Activated T-cell treated with anti-CD3 and anti-CD28 coated beads, Interleukin-2, amount 50 U/mL, for 24 hours (primary cell): ENCODE measurements at places on chromosomes 7 and 10.

- no peak for DNase-seq
These were observed 402.9 kb downstream of the PHF14 start for GRCh38 chr7:11376529-11376928.

- DNase-seq: peak; percentile 66
These were observed 825 bp downstream of the RAB11FIP2 start for GRCh38 chr10:118045837-118046394.

GRCh38 chr7:154750353-154750801, 252.5 kb downstream of the PAXIP1 start:
- DNase-seq: no peak

GRCh38 chr10:88668465-88668864, 4.2 kb downstream of the LIPF start:
- no peak for DNase-seq

DNA sequence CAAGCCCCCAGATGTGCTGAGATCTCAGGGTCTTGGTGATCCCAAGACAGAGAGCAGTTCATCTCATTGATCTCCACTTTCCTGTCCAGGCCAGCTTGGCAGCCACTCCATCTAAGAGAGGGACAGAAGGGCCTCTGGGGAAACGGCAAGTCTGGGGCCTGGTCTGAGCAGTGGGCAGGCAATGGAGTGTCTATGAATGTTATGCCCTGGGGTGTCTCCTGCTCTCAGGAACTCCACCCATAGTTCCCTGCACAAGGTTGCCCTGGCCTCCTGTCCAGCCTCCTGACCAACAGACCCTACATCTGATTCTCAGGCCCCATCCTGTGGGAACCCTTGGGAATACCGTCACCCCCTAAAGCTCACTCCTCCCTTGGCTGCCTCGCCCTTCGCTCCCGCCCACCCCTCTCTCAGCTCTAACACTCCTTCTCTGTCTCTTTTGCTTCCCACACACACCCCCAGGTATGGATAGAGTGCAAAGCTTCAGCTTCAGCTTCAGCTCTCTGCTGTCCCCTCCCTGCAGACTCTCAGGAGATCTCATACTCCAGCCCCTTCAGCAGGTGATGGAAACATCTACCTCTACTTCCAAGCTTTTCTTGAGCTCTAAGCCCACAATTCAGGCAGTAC, 83.0 kb downstream of the HIF1AN start:
- DNase-seq: no peak

GRCh38 chr10:61244261-61244775, 208.9 kb downstream of the TMEM26 start:
- DNase-seq: no peak

DNA sequence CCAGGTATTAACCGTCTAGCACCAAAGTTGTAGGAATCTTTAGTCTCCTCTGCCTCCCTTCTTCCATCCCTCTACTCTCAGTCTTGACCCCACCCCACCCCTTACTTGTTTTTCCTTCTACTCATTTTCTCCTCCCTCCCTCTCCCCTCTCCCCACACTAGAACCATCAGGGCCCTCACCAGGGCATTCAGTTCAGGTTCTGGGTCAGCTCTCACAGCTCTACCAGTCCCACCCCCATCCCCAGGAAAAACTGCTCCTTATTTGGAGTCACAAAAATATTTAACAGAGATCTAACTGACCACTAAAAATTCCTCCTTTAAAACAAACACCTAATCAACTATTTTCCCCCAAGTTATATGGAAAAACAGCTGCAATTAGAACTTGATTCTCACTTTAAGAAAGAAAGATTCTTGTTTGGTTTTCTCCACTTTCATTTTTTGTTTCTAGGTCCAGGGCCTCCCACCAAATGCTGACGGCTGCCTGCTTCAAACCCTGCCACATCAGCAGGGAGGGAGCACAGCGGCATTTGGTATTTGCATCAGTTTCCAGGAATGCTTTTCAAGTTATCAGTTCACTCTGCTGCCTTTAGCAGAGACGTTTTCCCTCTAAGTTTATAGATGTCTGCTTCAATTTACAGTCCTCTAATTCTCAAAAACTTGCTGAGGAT, 2.8 kb upstream of the COL1A2 start:
- DNase-seq: no peak

GRCh38 chr10:69749178-69750010, 52.3 kb upstream of the COL13A1 start:
- no peak for DNase-seq

DNA sequence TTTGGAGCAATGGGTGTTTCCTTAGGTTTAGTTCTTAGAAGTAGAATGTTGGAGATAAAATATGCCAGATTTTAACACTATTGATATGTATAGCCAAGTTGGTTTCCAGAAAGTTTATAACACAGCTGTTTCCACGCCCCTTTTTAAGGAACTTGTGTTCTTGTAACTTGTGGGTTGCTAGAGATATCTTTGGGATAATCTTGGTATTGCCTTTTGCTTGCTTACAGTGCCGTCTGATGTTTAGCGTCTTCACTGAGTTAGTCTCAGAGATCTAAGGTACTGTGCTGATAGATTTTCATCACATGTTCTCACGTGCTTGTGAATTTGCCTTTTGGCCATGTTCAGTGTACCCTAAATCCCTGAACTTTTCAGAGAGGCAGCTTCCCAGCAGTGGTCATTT, 12.4 kb downstream of the TMEM248 start:
- DNase-seq: no peak

GRCh38 chr7:26590709-26591108, 273.7 kb downstream of the SKAP2 start:
- DNase-seq: no peak

GRCh38 chr7:14751461-14751860, 151.1 kb downstream of the DGKB start:
- no peak for DNase-seq

DNA sequence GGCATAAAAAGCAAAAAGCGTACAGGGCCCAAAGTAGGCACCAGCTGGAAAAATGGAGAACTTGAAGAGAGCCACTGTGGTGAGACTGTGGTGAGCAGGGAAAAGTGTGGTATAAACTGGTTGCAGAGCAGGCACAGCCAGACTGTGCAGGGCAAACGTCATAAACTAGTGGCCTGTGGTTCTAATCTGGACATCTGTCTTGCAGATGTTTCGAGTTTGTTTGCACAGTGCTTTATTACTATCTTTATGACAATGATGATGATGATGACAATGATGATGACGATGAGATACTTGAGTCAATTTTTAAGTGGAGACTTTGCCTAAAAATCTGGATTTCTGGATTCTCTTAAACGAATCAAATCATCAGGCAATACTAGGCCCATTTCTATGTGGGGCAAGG, 45.7 kb downstream of the SEMA3C start:
- DNase-seq: no peak

- peak; percentile 79 for DNase-seq
These were observed at the start of gene CALHM2 for GRCh38 chr10:103451831-103452505. CALHM2 (minus strand) TSS chr10:103452370; CDS start chr10:103449941, 2,429 bp downstream.

GRCh38 chr10:89615112-89615511, 29.9 kb downstream of the PANK1 start:
- no peak for DNase-seq

- DNase-seq: no peak
These were observed 14.8 kb upstream of the ANKRD1 start for GRCh38 chr10:90935581-90936275.

DNA sequence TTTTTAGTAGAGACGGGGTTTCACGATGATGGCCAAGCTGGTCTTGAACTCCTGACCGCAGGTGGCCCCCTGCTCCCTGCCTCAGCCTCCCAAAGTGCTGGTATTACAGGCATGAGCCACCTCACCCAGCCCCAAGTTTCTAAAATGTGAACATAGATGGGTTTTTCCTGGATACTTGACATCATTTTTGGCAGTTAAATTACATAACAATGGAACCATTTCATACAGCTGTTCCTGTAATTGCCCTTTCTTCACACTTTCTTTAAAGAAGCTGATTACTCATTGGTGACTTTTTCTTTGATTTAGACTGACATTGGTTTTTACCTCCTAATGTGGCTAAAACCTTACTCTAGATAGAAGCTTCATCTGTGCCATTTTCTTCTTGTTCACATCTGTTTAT, 5.9 kb downstream of the ZKSCAN1 start:
- DNase-seq: no peak

DNA sequence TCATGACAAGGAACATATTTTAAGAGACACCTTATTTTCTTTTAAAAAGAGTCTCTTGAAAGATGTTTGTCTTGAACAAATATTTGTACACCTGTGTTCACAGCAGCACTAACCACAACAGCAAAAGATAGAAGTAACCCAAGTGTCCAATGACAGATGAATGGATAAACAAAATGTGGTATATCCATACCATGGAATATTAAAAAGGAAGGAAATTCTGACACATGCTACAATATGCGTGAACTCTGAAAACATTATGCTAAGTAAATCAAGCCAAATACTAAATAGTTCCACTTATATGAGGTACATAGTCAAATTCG, 17.8 kb downstream of the SGMS1 start:
- no peak for DNase-seq

DNA sequence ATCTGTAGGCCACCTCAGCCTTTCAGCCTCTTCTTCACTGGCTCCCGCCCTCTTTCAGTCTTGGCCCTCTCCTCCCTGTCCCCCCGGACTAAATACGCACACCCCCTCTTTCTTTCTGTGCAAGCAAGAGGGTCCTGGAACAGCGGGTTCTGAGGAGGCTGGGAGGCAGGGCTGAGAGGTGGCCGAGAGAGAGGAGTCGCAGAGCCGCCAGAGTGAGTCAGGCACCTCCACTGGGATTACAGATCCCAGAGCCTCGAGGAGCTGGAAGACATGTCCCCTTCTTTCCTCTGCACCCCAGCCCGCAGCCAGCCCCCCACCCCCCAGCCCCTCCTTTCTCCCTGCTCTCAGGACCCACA, 182 bp downstream of the CCDC136 start:
- no peak for DNase-seq

DNA sequence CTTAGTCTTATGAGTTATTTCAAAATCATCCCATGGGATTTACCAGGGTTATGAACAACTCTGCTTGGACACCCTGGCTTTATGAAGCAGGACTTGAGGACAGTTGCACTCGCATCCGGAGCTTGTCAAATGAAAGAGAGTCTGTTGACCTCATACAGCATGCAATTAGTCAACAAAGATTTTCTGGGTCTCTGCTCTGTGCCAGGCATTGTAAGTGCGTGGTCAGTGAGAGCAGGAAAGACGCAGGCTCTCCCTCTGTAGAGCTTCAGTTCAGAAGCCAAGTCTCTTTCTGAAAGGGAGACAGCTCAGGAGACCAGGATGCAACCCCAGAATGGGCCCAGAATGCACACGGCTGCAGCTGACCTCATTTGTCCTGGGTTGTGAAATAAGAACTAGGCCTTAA, 45.5 kb upstream of the DMBT1 start:
- no peak for DNase-seq

DNA sequence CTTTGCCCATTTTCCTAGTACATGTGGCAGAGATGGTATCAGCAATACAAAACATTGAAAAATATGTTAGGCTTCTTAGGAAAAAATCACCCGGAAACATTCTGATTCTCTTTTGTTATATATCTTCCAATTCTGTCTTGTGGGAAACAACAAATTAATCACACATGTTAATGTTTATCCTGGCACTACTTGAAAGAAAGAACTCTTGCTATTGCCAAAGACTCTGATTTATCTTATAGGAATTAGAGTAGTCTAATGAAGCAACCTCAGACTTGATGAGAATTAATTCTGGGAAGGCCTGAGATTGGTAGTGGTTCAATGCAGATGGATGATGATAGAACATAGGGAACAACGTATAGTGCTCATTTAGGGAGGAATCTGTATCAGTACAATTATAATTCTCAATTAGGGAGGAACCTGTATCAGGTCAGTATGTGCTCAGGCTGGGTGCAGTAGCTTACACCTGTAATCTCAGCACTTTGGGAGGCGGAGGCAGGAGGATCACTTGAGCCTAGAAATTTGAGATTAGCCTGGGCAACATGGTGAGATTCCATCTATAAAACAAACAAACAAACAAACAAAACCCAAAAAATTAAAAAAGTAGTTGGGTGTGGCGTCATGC, 50.7 kb downstream of the TAS2R16 start:
- DNase-seq: no peak

DNA sequence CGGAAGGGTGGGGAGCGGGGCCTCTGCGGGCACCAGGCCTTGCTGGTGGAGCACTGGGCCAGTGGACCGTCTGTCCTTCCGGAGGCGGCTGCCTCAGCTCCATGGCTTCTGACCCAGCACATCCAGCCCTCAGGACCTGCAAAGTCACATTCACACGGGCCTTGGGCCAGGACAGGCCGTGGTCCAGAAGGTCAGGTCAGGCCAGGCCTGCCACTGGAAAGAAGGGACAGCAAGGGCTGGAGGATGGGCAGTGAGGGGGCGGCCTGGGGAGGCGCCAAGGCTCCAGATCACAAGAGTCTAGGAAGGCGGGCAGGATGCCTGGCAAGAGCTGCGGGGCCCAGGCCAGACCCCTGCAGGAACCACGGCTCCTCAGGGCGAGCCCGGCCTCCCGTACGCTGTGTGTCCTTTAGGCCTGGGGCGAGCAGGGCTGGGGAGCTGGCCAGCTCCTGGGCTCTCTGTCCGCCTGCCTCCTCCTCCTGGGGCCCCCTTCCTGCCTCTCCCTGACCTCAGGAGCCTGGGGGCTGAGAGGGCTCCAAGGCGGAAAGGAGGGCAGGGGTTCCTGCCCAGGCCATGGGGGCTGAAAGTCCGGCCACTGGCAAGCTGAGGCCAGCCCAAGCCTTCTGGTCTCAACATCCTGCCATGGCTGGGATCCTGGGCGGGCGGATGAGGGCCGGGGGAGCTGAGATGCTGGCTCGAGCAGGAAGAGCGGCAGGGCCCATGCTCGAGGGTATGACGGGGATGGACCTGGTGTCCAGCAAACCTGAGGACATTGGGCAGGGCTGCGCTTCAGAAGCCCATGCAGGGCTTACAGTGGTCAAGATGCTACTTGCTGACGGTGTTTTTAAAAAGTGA, 225.8 kb downstream of the ELFN1 start:
- DNase-seq: no peak

- peak; percentile 47 for DNase-seq
These were observed at the start of gene GPR85 for GRCh38 chr7:113086431-113086888. GPR85 (minus strand) TSS chr7:113086827; CDS start chr7:113084721, 2,106 bp downstream.

GRCh38 chr10:76892766-76893479, 744.7 kb downstream of the KCNMA1 start:
- DNase-seq: no peak

- DNase-seq: no peak
These were observed 369.5 kb upstream of the PHF14 start for GRCh38 chr7:10604128-10604527.

DNA sequence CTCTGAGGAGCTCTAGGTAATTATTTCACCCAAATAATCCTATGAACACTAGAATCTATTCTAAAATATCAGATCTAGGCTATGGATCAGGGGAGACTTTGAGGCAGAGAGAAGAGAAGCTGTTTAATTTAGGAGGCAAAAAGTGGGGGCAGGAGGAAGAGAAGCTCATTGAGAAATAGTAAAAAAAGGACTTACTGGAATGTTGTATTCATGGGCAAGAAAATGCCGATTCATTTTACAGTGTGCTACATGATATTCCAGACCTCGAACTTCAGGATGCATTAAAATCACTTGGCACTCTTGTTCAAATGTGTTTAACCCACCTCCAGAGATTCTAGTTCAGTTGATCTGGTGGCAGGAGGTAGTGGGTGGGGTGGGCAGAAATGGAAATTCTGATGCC, 109.5 kb upstream of the ITGB1 start:
- no peak for DNase-seq

DNA sequence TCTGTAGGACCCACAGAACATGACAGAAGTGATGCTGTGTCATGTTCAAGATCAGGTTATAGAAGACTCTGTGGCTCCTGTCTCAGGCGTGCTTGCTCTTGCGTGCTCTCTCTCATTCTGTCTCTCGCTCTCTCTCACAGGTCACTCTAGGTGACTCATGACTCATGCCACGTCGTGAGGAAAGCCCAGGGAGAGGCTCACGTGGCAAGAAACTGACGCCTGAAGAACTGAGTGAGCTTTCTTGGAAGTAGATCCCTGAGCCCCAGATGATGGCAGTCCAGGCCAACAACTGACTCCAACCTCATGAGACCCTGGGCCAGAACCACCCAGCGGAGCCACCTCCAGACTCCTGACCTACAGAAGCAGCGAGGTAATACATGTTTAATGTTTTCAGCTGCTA, 103.3 kb downstream of the DNMBP start:
- DNase-seq: no peak
